ENCODE measurements at places on chromosomes 3 and 15.

DNA sequence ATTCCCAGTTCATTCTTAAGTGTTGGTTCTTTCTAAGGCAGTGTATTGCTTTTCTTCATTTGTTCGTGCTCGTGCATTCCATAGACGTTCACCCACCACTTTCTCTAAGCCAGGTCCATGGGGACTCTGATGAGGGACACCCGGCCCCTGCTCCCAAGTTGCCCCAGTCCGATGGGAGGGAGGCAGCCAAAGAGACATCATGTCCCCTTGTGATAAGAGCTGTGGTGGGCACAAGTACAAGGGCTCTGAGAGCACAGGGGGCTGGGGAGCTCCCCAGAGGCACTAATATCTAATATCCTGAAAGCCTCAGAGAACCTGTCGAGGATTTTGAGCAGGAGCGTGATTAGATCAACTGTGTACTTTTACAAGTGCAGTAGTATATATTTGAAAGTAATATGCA lies 6.3 kb downstream of the SPSB4 start:
- no peak for DNase-seq

- DNase-seq: no peak
Observed at GRCh38 chr3:124221422-124221821, 229.5 kb upstream of the ROPN1 start.

DNA sequence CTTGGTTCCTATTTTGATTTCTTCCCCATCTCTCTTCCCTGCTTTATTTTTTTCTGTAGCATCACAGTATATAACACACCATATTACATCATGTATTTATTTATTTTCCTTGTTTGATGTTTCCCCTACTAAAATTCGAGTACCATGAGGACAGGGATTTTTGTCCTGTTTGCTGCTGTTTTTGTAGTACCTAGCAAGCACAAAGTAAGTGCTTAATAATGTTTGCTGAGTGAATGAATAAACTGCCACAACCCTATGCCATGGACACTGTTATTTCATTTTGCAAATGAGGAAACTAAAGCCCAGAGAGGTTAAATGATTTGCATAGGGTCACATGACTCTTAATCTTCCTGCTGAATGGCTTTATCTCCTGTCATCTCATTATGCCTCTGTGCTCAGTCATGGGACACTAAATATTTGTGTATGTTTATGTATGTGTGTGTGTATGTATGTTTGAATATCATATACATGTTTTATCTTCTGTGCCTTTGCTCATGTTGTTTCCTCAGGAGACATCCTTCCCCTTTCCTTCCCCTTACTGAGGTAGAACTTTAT lies 26.1 kb upstream of the MGA start:
- no peak for DNase-seq

GRCh38 chr3:56205406-56205805 lies 262.9 kb downstream of the ERC2 start:
- no peak for DNase-seq

DNA sequence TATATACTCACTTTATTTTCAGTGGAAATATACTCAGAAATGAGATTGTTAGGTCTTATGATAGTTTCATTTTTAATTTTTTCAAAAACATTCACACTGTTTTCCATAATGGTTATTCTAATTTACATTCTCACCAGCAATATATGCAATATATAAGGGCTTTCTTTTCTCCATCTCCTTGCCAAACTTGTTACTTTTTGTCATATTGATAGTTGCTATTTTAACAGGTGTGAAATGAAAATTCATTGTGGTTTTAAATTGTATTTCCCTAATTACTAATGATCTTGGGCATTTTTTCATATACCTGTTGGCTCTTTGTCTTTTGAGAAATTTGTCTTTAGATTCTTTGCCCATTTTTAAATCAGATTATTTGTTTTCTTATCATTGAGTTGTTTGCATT lies 325.2 kb downstream of the DIPK2A start:
- no peak for DNase-seq

DNA sequence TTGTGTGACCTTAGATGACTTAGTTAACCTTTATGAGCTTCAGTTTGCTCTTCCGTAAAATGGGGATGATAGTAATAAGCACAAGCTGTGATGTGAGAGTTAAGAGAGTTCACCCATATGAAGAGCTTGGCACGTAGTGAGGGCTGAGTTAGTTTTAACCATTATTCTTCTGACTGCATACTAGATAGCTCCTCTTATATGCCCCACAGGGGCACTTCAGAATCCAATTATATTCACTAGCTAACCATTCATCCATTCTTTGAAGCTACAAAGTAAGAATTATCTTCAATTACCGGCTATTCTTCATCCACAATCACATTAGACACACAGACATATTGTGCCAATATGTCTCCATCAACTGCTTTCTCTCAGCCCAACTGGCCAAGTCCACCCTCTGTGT lies 159.0 kb upstream of the STT3B start:
- no peak for DNase-seq

GRCh38 chr15:69595009-69595791 lies 142.6 kb downstream of the RPLP1 start:
- DNase-seq: no peak

GRCh38 chr3:1766384-1766783 lies 332.3 kb upstream of the CNTN4 start:
- DNase-seq: no peak

DNA sequence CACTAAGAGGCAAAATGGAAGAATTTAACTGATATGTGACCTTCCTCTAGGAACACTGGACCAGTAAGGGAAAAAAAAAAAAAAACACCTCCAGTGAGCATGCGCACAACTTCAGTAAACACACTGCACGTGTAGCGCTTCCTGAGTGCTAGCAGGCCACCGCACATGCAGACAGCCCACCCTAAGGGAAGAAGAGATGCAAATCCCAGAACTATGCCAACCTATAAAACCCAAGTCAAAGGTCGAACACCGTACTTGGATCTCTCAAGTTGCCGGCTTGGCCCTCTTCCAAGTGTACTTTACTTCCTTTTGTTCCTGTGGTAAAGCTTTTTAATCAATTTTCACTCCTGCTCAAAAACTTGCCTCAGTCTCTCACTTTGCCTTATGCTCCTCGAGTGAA lies 64.5 kb upstream of the CADPS start:
- no peak for DNase-seq

DNA sequence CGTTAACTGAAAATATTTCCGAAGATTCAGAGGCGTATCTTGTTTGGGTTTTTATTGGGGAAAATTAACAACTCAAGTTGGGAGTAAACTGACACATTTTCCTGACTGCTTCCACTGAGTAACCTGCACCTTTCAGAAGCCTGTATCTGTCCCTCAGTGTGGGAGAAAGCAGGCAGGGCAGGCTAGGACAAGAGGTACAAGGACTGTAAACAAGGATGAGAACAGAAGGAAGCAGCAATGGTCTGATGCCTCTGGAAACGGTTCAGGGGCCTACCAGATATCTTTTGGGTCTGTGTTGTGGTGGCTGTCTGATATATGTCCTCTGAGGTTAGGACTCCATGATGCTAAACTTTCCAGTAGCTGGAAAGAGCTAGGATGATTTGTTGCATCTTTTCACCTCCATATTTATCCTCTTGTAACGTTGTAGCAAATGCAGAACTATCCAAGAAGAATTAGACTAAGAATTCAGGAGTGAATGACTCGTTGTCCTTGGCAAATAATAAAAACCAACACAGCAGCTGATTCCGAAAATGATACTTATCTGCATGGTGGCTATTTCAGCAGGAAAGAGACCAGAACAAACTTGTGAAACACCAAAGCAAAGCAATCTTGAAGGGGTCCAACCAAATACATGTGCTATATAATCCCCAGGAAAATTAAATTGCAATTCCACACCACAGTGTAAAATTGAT lies 195.9 kb upstream of the ICE2 start:
- no peak for DNase-seq

GRCh38 chr3:195080571-195081151 lies 190.3 kb downstream of the XXYLT1 start:
- DNase-seq: no peak

DNA sequence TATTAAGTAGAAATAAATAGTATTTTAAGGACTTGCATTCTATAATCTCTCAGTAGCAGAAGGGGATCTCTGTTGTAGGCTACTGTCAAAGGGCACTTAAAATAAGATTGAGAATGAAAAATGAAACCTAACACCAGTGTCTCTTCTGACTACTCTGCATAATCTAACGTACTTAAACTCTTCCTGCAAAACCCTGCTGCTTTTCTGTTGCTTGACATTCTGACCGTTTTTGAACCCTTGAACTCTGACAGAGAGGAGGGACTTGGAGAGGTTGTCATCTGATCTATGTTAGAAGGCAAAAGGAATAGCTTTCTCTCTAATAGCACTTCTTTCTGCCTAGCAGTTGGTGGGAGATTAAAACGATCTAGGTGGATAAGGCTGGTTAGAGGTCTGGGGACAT lies 204.6 kb downstream of the ZIC1 start:
- DNase-seq: no peak

DNA sequence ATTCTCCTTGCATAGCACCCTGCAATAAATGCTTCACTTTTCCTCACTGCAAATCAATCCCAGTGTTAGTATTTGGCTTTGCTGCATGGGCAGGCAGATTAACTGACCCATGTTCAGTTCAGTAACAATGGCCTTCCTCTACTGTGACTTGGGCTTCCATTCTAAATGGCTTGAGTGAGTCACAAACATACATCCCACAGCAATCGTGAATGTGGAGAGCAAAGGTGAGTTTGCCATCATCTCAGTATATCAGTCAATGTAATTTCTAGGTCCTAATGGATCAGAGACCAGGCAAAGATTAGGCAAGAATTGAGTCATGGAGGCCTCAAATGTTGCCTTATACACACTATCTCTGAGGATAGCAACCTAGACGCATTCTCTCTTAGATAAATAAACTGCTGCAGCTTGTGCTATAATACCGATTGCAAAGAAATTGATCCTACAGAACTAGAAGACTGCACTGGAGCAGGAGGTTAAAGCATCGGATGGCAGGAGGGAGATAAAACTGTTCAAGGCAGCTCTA lies 8.3 kb upstream of the ATP8B4 start:
- DNase-seq: no peak

DNA sequence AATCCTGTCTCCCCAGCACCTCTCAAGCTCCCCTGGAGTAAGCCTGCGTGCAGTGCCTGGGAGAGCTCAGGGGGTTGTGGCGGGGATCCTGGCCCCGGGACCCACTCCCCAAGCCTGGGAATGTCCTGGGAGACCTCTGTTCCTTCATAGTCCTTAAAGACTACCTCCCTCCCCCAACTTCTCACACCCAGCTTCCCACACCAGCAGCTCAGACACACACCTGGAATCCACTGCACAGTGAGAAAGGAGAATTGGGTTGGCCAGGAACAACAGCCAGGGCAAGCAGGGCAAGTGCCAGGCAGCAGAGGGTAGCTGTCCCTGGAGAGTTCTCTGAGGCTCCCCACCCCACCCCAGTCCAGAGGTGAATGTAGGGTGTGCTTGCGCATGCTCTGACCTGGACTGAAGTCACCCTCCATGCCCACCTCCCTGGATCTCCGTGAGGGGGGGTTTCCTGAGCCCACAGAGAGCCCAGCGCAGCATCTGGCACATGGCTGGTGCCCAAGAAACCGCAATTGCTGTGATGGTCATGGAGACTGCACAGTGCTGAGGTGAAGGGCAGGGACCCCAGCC lies 22.2 kb downstream of the PSTPIP1 start:
- DNase-seq: no peak

GRCh38 chr3:190217081-190217480 lies 96.4 kb upstream of the P3H2 start:
- DNase-seq: no peak

GRCh38 chr3:157319672-157320071 lies 117.0 kb upstream of the PTX3 start:
- no peak for DNase-seq

DNA sequence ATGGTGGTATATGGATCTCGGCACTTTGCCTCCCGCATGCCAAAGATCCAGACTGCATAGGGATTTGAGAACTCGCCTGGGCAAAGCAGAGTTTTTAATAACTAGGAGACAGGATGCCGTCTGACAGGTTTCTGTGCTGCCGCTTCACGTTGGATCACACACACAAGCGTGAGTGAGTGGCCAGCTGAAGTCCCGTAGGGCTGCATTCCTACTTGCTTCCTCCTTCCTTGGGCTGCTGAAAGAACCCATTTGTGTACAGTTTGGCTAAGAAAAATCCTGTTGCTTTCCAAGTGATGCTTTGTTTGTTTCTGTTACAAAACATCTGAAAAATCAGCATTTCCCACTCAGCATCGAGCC lies 604.3 kb upstream of the CFAP20DC start:
- no peak for DNase-seq

GRCh38 chr3:77026904-77027634 lies 12.8 kb upstream of the ROBO2 start:
- DNase-seq: no peak

- no peak for DNase-seq
Observed at GRCh38 chr3:52402101-52402521, 42.8 kb downstream of the SEMA3G start.

DNA sequence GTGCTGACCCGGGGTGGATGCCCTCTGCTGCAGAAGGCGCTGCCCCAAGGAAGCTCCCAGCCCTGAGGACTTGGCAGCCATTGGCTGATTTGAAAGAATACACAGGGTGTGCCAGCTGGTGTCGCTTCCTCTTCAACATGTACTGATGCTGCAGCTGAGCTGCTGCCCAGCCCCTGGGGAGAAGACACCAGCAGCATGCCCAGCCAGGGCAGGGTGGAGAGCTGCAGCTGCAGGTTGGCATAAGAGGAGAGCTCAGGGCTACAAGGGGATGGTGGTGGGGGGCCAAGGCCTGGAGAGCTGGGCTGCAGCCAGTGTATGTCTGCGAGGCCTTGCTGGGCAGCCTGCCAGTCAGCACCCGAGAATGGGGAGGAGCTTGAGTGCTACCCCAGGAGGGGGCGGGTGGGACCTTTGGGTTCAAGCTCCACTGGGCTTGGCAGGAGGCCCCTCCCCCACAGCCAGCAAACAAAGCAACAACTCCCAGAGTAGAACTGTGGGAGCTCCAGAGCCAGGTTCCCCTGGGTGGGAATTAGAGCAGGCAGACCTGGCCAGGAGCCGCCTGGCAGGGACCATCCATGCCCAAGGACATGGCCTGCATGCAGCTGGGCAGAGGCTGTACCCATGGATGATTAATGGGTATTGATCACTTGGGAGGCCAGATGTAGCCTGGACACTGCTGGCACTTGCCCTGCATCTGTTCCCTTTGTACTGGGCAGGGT lies 9.2 kb upstream of the SEMA4B start:
- no peak for DNase-seq

DNA sequence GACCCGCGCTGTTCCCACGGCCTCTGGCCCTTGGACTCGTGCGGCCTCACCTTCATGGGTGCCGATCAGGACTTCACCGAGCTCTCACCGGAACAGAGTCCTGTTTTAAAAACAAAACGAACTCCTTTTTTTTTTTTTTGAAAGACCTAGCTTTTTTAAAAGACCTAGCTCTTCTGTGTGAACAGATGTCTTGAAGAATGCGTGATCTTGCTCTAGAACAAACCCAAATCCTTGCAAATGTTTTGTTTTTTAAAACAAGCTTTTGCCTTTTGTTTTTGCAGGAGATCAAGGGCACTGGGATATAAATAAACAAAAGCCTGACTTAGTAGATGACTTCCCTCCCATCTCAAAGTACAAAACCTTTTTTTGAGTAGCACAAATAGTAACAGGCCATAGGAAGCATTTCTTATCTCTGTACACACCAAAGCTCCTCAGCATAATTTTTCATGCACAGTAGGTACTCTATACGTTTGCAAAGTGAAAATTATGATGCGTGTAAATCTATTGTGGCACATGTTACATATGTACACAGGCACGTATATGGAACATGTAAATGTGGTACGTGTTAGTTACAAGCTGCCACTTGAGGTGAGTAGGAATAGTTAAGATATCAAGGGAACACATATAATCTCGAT lies 1.1 kb upstream of the MSL2 start:
- no peak for DNase-seq

Measured in stimulated activated CD4-positive, alpha-beta T cell treated with anti-CD3 and anti-CD28 coated beads, Interleukin-1b, Interleukin-23, amount 100 ng/mL, for 4 hours (primary cell).